ENCODE measurements at places on chromosomes 1 and 21. TPM values are rescaled to one million over a fixed set of nuclear protein-coding genes. Genes with fewer than 3 reads are reported as not detected.

DNA sequence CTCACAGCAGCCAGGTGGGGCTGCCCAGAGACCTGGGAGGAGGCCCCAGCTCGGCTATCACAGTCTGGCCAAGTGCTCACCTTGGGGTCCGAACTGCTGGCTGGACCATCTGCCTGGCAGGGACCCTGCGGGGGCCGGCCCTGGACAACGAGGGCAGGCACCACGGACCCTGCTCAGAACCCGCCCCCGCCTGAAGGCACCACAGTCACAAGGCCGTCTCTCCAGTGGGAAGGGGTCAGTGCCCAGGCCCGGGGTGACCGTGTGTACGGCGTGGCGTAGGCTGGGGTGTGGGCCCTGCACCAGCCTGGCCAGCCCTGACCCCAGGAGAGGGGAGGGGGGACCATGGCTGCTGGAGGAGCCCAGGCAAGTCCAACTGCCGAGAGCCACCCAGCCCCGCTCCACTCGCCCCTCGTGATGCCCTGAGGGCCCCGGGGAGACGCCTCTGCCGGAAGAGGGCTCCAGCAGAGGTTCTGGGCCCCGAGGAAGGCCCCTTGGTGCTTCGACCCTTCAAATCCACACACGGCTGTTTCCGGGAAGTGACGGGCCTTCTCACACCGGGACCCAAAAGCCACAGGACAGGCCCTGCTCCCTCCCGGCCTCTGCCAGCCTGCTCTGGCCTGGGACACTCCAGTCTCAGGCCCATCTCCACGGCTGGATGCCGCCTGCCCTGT lies 11.2 kb upstream of the RNF223 start:
- no peak overlapping the region for H3K27ac ChIP-seq
- DNase-seq: no peak
- no peaks in the 10 kb centered on the region for H3K27me3 ChIP-seq
- H3K36me3 ChIP-seq: no peaks in the 10 kb centered on the region
- H3K4me1 ChIP-seq: no peaks in the 10 kb centered on the region

- H3K36me3 ChIP-seq: no peaks in the 10 kb centered on the region
- H3K4me1 ChIP-seq: peaks cover 12% of the 10 kb centered on the region
- peak overlapping the region; percentile 54 for H3K4me3 ChIP-seq
- H3K27ac ChIP-seq: peak overlapping the region; percentile 83
- peak; percentile 82 for DNase-seq
Observed at GRCh38 chr1:16146279-16147155, 9.4 kb downstream of the EPHA2 start.

GREM2 gene
- 2.0 TPM for total RNA-seq

DISC1 gene
- 12.4 TPM for total RNA-seq
